ENCODE measurements at places on chromosomes 2 and 18.

- DNase-seq = no peak
Observed at GRCh38 chr2:115484486-115484885, 1042.0 kb downstream of the DPP10 start.

DNA sequence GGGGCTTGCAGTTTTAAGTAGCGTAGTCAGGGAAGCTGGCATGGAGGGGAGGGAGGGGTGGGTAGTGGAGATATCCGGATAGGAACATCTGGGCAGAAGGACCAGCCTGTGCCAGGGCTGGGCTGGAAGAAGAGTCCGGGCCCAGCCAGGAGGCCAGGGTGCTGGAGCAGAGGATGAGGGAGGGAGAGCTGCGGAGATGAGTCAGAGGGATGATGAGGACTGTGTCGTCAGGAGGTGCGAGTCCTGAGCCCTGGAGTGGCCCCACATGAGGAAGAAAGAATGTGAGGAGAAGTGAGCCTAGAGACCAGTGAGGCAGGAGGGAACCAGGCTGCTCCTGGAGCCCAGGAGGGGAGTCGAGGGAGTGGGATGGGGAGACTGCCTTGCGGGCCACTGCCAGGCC, 82.4 kb downstream of the CTIF start:
- DNase-seq = no peak

DNA sequence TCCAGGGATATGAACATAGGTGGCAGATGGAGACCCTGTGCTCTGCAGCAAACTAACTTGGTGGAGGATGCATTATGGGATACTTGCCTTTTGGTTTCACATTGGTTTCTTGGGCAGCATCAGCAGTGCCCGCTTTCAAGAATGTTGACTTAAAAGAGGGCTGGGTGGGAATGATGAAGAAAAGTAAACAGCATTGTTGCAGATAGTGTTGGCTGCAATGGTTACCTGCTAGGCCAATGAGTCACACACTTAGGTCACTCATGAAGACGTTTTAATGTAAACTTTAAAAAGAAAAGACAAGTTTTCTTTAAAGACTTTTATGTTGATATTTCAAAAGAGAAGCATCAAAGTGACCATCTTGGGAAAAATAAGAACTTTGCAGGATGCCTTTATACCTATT, 26.1 kb upstream of the FAM237A start:
- DNase-seq = no peak

DNA sequence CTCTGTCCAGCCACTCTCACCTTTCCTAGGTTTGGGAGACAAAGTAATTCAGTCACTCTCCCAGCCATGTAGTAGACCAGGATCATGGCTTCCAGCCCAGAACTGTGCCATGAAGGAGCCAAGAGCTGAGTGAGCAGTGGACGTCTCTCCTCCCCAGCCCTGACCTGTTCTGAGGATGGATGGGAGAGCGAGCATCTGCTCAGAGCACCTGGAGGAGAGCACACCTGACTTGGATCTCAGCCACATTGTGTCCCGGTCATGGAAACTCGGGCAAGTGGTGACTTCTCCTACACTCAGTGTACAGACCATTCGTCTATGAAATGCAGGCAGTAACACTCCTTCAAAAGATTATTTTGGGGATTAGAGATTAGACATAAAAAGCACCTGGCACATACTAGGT, 299.7 kb downstream of the TNS1 start:
- DNase-seq = peak; percentile 20

DNA sequence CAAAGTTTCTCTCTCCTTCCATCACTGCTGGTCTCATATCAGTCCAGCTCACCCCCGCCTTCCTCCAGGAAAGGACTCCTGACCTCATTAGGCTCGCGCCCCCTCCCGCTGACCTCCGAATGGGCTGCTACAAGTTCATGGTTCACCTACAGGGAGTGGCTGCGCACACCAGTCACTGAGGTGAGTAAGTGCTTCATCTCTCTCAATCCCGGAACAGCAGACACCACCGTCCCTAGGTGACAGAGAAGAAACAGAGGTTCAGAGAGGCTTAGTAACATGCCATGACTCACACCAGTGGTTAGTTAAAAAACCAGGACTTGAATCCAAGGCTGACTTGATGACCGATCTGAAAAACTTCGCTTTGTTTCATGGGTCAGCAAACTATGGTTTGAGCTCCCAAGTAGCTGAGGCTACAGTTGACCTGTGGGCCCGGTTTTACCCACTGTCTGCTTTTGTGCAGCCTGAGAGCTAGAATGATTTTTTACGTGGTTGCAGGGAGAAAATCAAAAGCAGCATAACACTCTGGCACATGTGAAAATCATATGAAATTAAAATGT, 42.0 kb downstream of the ZFP36L2 start:
- no peak for DNase-seq

- DNase-seq = no peak
Observed at GRCh38 chr2:227597998-227598397, 695 bp upstream of the SCYGR2 start.

DNA sequence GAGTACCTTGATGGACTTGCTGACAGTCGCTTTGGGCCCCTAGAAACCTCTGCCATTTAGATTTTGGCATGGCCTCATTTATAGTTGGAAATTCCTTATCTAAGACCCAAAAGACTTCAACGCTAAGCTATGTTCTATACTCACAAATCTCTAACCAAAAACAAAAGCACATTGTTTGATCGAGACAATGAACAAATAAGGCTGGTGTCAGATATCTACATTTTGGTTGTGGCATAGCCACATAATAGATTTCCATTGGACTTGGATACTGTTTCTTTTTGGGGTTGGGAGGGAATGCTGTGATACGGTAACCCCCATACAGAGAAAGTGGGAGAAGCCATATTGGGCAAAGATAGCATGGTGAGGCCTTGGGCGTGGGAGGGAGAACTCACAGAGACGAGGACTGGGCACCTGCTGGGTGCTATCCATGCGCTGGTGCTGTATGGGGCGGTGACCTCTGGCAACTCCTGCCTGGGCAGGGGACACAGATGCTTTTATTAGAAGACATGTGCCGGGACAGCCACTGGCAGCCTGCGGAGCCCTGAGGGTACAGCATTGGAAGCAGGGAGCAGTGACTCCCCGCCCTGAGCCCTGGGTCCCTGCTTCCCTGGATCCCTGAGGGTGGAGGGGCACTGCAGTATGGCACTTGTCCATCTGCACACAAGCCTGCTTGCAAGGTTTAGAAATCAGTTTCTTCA, 97.1 kb downstream of the ASAP2 start:
- no peak for DNase-seq

DNA sequence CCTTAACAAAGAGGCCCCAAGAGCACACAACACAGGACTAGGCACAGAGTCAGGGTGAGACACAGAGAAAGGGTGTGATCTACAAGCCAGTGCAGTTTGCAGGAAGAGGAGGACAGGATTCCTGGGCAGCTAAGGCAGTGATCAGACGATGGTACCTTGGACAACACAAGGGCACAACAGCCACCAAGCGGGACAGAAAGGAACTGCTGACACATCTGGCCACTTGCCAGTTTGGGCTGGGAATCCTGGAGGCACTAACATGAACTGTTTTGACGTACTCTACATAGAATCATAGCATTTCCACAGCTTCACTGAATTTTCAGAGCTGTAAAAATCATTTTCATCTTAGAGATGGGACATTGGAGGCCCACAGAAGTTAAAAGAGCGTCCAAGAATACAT, 221.5 kb upstream of the SLC35G4 start:
- DNase-seq = peak; percentile 50

GRCh38 chr2:101120124-101120996, 30.8 kb downstream of the TBC1D8 start:
- DNase-seq = no peak

- no peak for DNase-seq
Observed at GRCh38 chr2:115190459-115190858, 748.0 kb downstream of the DPP10 start.

GRCh38 chr2:205662206-205662965, 19.9 kb upstream of the NRP2 start:
- no peak for DNase-seq

GRCh38 chr2:45782986-45783385, 131.5 kb downstream of the PRKCE start:
- DNase-seq = no peak

GRCh38 chr18:5488844-5489243, 55.0 kb downstream of the EPB41L3 start:
- DNase-seq = no peak

DNA sequence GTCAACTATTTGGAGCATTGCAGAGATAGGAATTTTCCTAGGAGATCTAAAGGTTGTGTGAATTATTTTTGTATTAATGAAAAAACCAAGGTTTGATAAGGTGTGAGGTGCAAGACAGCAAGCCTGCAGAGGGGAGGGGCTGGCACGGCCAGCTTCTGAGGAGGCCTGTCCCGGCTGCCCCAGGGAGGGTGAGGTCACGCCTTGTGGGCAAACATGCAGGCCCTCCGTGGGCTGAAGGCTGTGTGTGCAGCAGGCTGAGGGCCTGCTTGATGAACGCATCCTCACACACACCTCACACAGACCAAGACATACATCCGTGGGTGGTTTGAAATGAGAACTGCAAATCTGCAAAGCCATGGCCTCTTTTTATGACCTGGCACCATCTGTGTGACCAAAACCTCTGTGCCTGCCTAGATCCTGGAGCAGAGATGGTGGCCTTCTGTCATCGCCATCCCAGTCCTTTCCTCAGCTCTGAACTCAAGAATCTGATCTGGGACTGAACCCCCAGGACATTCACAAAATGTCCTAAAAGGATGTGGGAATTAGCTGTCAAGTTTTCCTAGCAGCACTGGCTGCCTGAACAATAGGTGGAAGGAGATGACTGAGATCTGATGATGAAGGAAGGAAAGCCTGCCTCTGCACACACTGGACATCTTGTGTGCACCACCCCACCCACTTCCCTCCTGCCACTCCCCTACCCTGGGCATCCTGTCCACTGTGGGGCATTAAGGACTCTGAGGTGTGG, 102.4 kb upstream of the MGAT4A start:
- DNase-seq = no peak
